Forelimb muscle (tissue), 1 donor: ENCODE measurements at places on chromosomes 7 and 10.

DNA sequence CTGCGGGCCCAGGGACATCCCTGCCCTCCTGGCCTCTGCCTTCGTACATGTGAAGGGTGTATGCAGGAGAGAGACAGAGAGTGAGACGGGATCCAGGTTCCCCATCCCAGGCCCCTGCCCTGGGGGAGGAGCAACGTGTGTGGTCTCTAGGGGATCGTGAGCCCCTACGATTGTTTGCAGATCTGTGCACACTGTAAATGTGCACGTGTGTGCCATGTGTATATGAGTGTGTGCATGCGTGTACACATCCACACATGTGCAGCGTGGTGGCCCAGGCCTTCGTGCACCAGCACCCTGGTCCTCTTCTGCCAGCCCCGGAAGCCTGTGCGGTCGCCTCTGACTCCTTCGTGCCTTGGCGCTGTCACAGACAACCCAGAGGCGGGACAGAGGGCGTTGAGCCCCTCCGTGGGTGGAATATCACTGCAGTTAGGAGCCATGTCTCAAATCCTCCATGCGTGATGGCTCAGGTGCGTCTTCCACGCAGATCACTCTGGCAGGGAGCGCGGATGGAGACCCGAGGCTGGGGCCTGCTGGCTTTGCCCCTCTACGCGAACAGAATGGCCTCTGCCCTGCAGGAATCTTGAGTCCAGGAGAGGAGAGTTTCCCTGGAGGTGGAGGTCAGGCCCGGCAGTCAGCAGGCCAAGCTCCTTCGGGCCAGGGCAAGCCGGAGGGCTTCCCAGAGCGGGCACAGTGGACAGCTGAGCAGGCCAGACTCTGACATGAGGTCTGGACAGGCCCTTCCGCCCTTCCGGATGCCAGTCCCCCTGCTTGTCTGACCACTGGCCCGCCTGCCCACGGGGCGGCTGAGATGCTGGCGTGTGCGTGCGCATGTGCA is 97.5 kb downstream of the UNCX start:
- no peak for DNase-seq

- no peak for DNase-seq
These were observed 12.0 kb downstream of the IFIT5 start for GRCh38 chr10:89426230-89426868.

- DNase-seq = no peak
These were observed 58.8 kb downstream of the TCERG1L start for GRCh38 chr10:131252567-131253276.

DNA sequence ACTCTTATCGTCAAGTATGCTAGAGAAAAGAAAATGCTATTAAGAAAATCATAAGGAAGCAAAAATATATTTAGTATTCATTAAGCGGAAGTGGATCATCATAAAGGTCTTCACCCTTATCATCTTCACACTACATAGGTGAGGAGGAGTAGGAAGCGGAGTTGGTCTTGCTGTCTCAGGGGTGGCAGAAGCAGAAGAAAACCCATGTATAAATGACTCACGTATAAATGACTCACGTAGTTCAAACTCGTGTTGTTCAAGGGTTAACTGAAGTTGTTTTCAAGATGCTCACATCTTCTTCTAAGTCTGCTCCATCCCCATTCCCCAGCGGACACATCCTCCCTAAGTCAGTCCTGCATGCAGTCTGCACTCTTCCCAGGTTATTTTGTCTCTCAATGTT is 72.4 kb downstream of the SFMBT2 start:
- DNase-seq = no peak

DNA sequence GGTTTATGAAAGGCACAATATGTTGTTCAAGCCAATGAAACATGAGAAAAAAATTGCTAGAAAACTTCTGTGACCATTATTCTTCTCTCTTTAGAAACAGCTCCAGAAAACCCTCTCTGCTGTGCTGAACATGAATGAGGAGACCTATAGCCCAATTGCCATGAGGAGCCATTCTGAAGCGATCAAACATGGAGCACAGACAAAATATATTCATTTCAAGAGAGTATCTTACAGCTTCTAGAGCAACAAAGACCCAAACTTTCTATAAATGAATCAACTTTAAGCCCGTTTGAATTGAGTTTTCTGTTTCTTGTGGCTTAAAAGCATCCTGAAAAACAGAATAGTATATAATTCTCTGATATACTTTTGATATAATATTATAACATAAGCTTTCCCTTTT is 83.4 kb upstream of the UCN3 start:
- DNase-seq = no peak

GRCh38 chr10:36254199-36254598 is 612.1 kb upstream of the FZD8 start:
- no peak for DNase-seq

DNA sequence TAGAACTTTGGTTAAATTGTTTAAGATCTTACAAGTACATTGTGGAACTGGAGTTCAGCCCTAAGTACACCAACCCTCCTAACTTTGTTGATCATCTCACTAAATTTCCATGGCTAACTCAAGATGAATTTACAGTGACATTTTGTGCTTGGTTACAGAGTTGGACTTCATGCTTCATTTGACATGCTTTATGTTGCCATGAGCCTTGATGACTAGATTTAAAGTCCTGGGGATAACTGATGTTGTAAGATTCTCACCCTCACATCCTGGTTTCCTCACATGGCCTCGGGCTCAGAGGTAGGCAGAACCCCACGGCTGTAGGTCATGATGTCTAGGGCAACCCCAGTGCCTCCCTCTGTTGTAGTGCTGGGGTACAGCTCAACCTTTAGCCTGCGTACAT is 397.2 kb upstream of the IGFBP3 start:
- no peak for DNase-seq

DNA sequence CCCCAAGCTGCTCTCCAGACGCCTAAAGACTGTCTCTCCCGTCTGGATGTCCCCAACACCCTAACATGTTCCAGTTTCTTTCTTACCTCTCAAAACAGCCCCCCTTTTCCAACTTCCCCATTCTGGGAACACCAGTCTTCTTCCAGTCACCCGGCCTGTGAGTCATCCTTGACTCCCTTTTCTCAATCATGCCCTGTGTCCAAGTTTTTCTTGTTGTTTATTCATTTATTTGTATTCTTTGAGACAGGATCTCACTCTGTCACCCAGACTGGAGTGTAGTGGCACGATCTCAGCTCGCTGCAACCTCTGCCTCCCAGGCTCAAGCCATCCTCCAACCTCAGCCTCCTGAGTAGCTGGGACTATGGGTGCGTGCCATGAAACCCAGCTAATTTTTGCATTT is 15.6 kb downstream of the SNX10 start:
- no peak for DNase-seq

DNA sequence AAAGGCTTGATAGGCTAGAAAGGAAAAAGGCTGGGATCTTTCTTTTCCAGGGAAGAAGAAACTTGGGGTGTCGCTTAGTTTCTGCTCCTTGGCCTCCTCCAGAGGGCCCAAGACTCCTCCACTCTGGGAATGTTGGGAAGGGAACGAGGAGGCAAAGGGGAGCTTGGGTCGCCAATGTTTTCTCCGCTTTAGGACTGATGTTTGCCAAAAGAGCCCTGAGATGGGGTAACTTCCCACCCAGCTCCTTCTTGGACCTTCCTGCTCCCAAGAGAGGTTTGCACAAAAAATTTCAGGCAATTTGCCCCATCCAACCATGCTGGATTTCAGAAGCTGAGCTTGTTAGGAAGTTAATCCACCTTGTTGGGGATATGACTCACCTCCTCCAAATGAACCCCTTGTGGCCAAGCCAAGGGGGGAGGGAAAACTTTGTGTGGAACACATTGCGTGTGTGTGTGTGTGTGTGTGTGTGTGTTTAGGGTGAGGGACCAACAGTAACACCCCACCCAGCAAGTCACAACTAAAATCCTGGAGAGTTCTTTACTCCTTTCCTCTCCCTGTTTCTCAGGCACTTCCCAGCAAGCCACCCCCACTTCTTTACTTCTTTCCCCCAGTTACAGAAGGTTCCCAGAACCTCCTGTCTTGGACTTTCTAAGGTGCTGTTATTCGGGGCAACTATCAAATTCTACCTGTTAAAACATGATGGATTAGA is 8.7 kb upstream of the HOXA2 start:
- no peak for DNase-seq

DNA sequence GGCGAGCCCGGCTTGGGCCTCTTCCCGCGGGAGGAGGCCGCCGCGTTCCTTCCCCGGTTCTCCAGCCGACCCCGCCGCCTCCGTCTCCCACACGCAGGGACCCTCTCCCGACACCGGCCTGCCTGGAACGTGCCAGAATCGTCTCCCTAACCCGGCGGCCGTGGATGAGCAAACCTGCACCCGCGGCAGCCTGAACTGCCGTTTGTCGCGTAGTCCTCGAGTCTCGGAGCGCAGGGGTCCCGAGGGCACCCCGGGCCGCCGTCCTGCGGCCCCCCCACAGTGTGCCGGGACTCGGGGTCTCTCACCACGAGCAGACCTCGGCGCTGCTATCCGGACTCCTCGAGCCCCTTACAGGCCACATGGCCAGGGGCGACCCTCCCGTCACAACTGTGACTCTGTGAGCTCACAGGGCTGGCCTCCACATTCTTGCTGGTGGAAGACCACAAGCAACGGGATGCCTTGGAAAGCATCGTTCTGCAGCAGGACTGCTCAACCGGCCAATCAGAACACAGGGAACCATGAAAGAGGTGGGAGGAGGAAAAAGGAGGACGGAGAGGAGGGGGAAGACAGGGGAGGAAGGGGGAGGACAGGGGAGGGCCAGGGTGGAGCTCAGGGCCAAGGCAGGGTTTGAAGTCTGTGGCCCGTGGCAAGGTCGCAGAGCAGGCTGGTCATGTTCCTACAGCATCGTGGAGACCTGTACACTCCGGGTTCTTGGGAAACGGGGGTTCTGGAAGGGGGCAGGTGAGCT is 276.9 kb downstream of the DNAJB6 start:
- DNase-seq = no peak
